Skin of body (tissue), 3 donors: ENCODE measurements at places on chromosomes 1 and 21. TPM values are rescaled to one million over a fixed set of nuclear protein-coding genes. Genes with fewer than 3 reads are reported as not detected.
A peak's percentile ranks its signal among the peaks of the same experiment; 100 is the strongest.

- peak; percentile 48 for DNase-seq
Measured at GRCh38 chr1:152343006-152343405, 16.8 kb downstream of the FLG2 start.

DNA sequence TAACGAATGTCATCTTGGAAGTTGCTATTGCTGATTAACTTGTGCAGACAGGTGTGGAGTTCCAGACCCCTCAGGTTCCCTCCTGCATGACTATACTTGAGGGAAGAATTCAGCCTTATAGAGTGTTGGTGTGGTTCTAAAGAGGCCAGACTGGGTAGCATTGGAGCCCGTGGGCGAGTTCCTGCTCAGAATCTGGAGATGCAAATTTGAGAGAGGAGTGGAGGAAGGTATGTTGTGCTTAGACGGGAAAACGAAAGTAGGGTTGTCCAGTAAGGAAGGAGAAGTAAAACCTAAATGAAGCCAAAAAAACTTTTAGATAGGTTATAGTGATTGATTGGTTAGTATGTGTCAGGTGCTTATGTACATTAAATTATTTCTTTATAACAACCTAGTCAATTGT, 79.2 kb downstream of the ZNF326 start:
- no peak for DNase-seq

DNA sequence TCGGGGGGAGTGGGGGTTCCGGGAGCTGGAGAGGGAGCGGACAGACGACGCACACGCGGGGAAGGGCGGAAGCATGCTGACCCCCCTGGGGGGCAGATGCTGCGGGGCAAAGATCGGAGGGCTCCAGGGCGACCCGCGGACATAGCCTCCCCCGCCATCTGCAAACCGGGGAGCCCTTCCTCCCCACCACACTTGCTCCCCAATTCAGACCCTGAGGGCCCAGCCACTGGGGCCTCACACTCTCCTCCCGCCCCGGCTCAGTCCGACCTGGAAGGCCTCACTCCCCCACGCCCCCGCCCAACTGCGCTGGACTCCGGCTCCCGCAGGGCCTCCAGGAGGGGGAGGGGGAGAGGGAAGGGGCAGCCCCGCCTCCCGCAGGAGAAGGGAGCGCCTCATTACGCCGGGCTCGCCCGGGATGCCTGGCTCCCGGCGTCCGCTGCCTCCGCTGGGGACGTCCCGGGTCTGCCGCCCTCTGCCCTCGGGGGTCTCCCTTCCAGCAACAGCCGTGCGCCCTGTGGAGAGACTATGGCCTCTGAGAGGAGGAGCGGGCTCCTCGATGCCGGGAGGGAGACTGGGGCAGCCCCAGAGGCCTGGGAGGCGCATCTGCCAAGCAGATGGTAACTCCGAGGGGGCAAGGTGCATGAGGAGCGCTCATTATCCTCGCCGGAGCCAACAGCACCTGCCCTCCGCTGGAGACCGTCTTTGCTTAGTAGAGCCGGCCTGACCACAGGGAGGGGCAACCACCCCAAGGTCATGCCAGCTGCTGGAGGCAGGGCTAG, 636 bp upstream of the CAMK2N1 start:
- DNase-seq, result peak; percentile 20

GRCh38 chr1:208031316-208031931, 120.5 kb upstream of the CD34 start:
- peak; percentile 14 for DNase-seq

DNA sequence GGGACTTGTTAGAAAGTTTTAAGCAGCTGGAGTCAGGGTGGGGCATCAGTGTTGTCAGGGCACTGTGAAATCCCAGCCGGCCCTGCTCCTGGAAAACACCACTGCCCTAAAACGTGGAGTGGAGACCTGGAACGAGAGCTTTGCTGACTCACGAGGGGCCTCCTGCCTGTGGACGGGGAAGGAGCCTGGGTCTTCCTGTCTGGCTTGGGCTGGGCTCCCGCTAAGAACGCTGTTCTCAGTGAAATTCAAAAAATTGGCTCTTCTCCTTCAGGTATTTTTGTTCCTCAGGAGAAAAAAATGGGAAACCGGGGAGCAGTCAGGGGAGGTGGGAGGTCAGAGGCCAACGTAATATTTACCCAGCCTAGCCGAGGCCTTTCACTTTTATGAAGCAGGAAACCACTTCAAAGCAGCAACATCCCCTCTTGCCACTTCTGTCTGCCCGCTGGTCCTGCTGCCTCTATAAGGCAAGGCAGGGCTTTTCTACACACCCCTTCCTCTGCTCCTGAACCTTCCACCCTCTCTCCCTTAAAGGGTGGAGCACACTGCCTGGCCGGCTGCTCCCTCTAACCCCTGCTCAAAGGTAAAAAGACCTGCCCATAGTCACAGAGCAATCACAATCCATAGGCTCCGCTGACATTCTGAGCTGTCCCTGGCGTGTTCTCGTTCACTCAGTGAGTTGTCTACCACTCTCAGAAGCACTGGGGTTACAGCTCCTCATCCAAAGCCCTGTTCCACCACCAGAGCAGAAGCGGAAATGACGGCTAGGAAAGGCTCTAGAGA, 8.0 kb downstream of the PLXNA2 start:
- DNase-seq, result peak; percentile 45

Gene TMPRSS15
- total RNA-seq, result 0.10 TPM

Gene PADI2
- total RNA-seq, result 11.8 TPM

Gene WNT4
- 4.2 TPM for total RNA-seq

Gene GTF2B
- total RNA-seq, result 50.5 TPM

Gene KLHL12
- 21.3 TPM for total RNA-seq

Gene CELA3B
- total RNA-seq, result not detected

Gene PSEN2
- 13.9 TPM for total RNA-seq
